Kasumi-1 (cell line): ENCODE measurements at places on chromosomes 6 and 20.
A peak's percentile ranks its signal among the peaks of the same experiment; 100 is the strongest.

GRCh38 chr20:35849706-35850105 is 77.9 kb downstream of the PHF20 start:
- DNase-seq: no peak

DNA sequence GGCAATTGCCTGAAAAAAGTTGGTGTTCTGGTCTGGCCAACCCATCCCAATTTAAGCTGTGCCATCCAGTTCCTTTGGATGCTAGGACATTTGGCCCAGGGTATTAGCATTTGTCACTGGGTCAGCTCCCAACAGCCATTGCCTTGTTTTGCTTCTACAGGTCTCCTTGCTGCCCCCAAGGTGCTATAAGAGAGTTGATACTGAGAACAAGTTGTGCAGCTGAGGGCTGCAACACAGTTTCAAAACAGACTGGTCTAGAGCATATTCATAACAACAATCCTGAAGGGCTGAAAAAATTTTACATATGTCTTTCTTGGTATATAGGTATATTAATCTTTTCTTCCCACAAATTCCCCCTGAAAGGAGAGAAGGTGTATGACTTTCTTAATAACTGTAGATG is 61.0 kb downstream of the LYRM4 start:
- no peak for DNase-seq

DNA sequence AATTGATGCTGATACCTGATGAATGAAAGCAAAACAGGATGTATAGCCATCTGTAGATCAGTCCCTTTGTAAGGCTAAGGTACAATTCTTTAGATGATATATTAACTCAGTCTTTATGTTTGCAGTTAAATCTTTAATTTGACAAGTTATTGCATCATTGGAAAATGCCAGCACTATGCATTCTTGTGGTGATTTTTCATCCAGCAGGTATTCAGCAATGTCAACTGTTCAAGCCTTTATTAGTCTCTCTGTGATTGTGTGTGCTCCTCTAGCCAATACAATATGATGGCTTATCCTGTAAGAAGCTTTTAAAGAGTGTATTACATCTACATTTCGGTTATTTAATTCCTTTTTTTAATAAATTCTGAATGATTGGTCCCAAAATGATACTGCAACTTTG is 34.3 kb downstream of the HLA-DMB start:
- DNase-seq: no peak

GRCh38 chr20:45343532-45344167 is 4.6 kb downstream of the SDC4 start:
- no peak for DNase-seq

- DNase-seq: no peak
Measured at GRCh38 chr6:146154197-146154596, 125.3 kb downstream of the GRM1 start.

DNA sequence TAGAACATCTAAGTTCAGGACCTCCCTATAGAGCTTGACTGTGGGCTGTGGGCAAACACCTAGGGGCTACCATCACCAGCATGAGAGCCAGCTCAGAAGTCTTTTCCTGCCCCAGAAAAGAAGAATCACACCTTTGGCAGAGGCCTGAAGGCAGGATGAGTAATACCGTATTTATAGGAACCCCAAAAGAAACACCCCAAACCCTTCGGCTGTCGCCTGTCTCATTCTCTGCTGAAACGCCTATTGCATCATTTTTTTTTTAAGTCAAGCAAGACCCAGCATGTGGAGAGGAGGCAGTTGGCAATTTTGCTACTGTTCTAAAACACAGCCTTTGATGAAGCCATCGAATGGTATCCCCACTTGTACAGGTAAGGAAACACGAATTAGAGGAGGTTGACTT is 436.4 kb downstream of the TFAP2A start:
- no peak for DNase-seq

- no peak for DNase-seq
Measured at GRCh38 chr6:3315841-3316240, 57.1 kb downstream of the PSMG4 start.

- no peak for DNase-seq
Measured at GRCh38 chr20:53763707-53764414, 170.2 kb upstream of the ZNF217 start.

- DNase-seq: no peak
Measured at GRCh38 chr6:168128006-168128630, 49.1 kb upstream of the FRMD1 start.

DNA sequence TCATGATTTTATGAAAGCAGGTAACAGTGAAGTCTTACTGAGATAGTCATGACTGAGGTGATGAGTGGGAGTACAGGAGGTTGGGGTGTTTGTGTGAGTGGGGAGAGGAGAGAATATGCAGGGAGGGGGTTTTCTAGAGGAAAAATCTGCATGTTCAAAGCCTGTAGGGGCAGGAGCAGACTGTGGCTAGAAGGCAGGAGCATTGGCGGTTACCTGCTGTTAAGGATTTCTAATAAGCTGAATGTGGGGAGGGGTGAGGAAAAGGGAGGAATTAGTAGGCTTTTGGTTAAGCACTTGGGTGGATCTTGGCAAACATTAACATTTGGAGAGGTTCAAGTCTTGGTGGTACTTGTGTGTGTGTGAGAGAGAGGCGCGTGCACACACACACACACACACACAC is 70.8 kb downstream of the EYA4 start:
- DNase-seq: no peak

DNA sequence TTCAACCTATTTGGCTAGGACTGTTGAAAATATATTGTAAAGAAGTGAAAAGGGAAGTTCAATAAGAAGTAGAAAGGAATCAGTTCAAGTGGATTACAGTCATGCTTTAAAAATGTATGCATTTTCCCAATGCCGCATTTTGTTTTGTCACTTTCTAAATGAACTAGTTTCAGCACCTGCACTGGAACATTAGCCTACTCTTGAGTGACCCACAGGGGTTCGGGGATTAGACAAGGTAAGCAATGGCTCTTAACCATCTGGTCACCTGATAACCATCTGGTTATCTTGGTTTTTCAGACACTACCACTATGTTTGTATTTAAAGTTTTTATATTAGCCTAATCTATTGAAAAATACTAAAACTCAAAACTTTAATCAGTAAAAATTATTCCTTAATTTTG is 97.6 kb downstream of the CD164 start:
- DNase-seq: no peak

GRCh38 chr6:22145823-22146677 is 150.8 kb downstream of the PRL start:
- peak; percentile 33 for DNase-seq

DNA sequence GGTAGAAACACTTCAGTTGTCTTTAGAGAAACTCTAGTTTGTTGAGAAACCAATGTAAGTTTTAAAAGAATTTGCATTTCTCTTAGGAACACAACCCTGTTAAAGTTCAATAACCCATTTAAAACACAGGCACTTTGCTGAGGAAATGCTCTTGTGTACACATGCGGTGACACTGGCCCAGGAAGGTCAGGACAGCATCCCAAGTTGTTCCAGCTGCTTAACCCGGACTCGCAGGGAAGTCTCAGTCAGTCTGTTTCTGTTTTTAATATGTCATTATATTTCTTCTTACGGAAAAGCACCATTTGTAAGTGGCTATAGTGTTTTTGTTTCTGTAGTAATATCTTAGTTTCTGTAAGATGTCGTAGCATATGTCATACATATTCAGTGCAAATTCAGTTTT is 36.9 kb downstream of the RIN2 start:
- DNase-seq: no peak

- no peak for DNase-seq
Measured at GRCh38 chr20:57880571-57880892, 170.7 kb upstream of the PMEPA1 start.

- no peak for DNase-seq
Measured at GRCh38 chr6:106037060-106037459, 49.1 kb upstream of the PRDM1 start.

DNA sequence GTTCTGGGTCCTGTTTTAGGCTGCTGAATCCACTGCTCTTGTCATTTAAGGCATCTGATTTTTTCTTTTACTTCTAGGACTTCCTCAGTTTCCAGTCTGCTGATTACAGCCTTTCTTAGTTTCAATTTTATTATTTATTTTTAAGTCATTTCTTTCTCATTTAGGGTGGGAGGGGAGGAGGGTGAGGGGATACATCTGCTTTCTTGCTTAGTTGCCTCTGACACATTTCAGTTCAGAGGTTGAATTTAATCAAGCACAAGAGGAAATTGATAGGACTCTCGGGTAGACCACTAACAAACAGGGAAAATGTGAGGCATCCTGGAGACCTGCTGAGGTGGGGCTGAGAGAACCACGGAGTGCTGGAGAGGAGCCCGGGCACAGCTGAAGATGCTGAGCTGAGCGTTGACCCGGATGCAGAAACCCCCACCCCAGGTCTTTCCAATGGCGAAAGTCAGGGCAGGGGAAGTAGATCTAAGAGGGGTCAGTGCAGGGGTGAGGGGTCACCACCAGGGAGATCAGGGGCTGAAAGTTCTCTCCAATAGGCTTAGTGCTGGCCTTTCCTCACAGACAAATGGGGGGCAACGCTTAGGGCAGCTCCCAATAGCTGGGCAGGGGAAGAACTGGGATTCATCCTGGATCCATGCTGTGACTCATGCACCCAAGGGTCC is 7.6 kb upstream of the TREML2 start:
- no peak for DNase-seq

DNA sequence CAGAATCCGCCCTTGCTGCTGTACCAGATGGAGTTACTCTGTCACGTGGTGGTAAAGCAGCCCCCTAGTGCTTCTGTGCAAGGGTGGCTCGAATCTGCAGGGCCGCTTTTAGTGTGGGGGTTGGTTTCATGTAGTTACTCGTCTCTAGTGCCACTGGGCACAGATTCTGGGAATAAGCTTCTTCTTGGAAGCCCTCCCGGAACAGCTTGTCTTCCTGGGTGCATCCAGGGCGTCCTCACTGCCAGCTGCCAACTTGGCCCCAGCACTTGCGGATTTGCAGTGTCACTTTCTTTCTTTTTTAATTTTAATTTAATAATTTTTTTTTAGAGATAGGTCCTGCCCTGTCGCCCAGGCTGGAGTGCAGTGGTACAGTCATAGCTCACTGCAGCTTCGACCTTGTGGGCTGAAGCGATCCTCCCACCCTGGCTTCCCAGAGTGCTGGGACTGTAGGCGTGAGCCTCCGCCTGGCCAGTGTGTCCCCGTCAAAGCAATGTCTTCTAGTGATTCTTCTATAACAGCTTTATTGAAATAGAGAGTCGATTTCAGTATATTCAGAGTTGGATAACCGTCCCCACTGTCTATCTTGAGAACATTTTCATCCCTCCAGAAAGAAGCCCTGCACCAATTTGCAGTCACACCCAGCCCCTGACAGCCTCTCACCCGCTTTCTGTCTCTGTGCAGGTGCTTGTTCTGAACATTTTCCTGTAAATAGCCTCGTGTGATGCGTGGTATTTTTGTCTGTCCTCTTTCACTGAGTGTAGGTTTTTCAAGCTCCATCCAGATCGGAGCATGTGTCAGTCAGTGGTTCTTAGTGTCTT is 25.9 kb downstream of the PYGB start:
- DNase-seq: no peak

DNA sequence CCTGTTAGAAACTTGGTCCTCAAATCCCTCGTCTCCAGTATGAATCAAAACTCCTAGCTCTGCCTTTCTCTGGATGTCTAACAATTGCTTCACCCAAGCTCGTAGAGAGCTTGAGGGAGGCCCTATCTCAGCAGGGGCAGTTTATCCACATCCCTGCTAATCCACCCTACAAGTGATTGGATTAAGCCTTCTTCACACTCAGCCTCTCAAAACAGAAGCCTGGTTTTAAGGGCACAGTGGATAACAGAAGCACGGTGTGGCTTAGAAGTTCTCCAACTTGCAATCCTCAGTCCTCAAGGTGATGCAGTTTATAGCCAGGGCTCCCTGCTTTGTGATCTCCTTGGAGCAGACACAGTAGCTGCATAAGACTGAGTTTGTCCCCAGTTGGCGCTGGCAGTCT is 383.9 kb downstream of the KIF16B start:
- no peak for DNase-seq

DNA sequence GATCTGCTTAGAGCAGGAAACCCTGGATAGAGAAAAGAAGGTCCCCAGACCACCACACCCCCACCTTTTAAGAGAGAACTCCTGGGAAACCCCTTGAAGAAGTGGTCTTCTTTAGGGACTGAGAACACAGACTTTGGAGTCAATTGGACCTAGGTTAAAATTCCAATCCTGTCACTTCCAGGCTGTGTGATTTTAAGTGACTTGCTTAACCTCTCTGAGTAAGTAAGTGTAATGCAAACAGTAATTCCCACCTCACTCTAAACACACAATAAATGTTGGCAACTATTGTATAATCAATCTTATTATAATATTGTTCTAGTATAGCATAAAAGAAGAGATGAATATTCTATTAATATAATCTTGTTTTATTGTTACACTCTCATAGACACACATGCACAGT is 3.3 kb downstream of the TFEB start:
- DNase-seq: no peak

GRCh38 chr6:145067430-145067829 is 667.9 kb downstream of the EPM2A start:
- DNase-seq: no peak

DNA sequence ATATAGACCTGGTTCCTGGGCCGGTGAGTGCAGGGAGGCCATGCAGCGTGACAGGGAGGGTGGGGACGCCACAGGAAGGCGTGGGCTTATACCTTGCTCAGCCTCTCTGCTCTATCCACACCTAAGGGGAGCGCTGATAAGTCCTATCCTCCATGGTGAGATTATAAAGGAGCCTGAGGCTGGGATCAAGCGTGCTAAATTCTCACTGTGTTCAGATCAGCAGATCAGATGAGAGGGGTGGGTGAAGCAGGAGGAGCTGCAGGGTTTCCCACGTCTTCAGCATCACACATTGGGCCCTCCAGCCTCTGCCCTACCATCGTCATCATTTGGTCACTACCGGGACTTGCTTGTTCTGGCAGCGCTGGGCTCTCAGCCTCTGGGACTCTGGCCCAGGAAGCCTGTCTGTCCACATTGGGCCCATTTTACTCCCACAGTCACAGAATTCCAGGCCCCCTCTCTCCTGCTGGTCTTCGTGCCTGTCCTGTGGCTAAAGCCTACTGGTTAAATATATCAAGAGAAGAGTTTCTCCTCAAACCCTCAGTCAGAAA is 29.1 kb upstream of the PDE10A start:
- DNase-seq: no peak

- DNase-seq: peak; percentile 96
Measured at GRCh38 chr6:146595972-146596731, 2.6 kb upstream of the ADGB start.

DNA sequence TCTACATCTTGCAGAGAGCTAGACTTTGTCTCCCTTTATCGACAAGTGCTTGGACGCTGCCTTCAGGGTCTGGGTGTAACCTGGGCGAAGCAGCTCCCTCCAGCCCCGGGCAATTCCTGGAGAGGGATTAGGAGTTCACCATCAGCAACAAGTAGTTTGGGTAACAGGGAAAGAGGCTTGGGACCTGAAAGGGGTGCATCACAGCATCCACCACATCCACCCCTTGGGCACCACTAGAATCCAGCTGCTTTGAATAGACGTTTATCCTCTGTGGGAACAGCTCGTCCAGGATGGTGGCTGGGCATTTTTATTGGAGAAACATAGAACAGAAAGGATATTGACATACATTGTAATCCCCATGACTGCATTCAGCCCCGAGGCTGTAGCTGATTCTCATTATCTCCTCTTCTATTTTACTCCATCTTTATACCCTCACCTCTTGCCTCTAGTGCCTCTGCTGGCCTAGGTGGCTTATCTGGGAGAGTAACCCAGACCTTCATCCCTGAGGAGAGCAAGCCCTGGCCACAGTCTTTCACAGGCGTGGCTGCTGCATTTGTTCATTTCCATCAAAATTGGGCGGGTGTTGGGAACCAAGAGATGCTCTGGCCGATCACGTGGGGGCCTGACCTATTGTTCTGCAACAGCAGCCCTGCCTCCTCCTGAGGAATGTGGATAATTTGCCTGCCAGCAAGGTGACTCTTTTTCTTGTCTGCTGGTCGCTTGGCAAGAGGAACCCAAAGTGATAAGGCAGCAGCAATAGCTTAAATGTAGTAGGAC is 109.2 kb upstream of the RALGAPA2 start:
- DNase-seq: no peak

GRCh38 chr20:44031781-44032582 is 117.3 kb downstream of the TOX2 start:
- DNase-seq: no peak
